ENCODE measurements at places on chromosomes 6 and 20. TPM values are rescaled to one million over a fixed set of nuclear protein-coding genes. Genes with fewer than 3 reads are reported as not detected.

Gene CALHM5
- total RNA-seq, result 0.10 TPM

Gene HS3ST5
- not detected for total RNA-seq

Gene TREM2
- not detected for total RNA-seq

Gene ID1
- 9.4 TPM for total RNA-seq

Gene SSTR4
- total RNA-seq, result not detected

Gene RAB44
- 0.27 TPM for total RNA-seq

- no peaks in the 10 kb centered on the region for H3K27me3 ChIP-seq
- no peaks in the 10 kb centered on the region for H3K4me1 ChIP-seq
- no peak overlapping the region for H3K4me3 ChIP-seq
- DNase-seq, result no peak
- H3K27ac ChIP-seq, result no peak overlapping the region
- H3K36me3 ChIP-seq, result no peaks in the 10 kb centered on the region
Measured at GRCh38 chr6:162481320-162481719, 246.2 kb downstream of the PRKN start.

DNA sequence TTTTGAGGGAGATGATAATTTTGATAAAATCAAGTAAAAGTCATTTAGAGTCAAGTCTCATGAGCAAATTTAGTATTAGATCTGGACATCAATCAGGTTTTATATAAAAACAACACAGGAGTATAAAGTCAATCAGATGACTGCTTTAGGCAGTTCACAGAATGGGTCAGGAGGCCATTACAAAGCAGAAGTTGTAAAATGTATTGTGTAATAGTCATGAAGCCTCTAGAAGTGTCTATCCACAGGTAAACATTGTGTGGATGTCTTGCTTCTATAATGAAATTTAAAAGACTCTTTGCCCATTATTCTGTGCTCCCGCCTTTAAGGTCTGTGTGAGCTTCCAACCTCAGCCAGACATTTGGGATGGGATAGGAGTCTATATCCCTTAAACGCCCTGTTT lies 28.8 kb downstream of the MAP7 start:
- H3K27me3 ChIP-seq, result peaks cover 7% of the 10 kb centered on the region
- H3K4me3 ChIP-seq, result no peak overlapping the region
- H3K4me1 ChIP-seq, result no peaks in the 10 kb centered on the region
- H3K27ac ChIP-seq, result no peak overlapping the region

DNA sequence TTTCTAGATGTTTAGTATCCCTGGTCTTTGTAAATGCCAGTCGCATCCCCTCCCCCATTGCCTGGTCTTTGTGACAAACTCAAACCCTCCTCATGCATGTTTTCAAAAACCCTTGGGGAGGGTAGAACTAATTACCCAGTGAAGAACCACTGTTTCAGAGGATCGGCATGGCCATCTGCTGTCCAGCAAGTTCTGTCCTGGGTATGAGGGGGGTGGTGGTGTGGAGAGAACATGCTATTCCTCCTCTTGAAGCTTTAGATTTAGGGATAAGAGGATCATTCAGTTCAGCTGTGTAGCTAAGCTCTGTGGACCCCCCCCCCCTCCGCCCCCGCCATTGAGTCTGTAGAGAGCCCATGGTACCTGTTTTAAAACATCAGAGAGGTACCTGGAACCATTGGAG lies 5.6 kb downstream of the BRPF3 start:
- H3K4me1 ChIP-seq, result peaks cover 59% of the 10 kb centered on the region
- no peaks in the 10 kb centered on the region for H3K27me3 ChIP-seq
- no peak for DNase-seq
- H3K4me3 ChIP-seq, result peak overlapping the region; percentile 60

- no peaks in the 10 kb centered on the region for H3K4me1 ChIP-seq
- no peaks in the 10 kb centered on the region for H3K27me3 ChIP-seq
- H3K4me3 ChIP-seq, result no peak overlapping the region
- DNase-seq, result no peak
- no peak overlapping the region for H3K27ac ChIP-seq
- H3K36me3 ChIP-seq, result no peaks in the 10 kb centered on the region
Measured at GRCh38 chr6:9250852-9251251, 815.5 kb upstream of the SLC35B3 start.

DNA sequence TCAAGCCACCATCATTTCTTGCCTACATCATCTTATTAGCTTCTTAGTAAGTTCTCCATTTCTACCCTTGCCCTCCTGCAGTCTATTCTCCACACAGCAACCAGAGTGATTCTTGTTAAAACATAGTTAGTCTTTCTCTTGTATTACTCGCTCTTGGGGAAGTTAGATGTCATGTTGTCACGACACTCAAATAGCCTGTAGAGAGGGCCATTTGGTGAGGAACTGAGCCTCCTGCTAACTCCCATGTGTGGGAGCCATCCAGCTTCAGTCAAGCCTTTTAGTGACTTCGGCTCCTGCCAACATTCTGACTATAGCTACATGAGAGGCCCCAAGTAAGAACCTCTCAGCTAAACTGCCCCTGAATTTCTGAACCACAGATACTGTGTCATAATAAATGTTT lies 395.4 kb downstream of the CDC5L start:
- no peak for DNase-seq
- peaks cover 6% of the 10 kb centered on the region for H3K4me1 ChIP-seq
- no peak overlapping the region for H3K4me3 ChIP-seq
- H3K27ac ChIP-seq, result no peak overlapping the region
- no peaks in the 10 kb centered on the region for H3K36me3 ChIP-seq

DNA sequence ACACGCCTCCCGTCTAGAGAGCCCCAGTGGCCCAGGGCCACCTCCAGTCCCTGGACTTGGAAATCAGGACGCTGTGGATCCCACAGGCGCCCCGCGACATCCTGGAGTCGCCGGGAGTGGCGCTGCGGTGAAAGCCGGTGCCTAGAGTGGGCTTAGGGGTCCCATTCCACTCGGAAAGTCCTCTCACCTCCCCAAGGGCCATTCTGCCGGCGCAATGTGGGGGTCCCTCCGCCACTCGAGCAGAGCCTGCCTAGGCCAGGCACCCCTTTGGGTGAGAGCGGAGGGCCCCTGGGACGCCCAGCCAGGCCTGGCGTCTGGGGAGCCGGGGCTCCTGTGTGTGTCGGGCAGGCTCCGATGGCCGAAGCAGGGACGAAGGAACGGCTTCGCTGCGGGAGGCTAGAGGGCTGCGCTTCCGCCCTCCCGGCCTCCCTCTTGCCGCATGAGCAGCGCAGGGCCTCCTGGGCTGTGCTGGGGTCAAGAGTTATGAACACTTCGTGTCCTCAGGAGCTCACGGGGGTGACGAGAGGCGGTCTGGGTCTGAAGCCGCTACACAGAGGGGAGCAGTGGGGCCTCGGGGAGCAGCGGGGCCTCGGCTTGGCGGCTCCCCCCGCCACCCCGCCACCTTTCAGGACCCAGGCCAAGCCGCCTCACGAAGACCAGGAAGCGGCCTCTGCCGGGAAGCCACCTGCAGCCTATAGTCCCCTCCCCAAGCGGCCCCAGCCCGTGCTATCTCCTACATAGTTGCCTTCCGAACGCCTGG lies 13.6 kb downstream of the POU3F2 start:
- H3K4me3 ChIP-seq, result no peak overlapping the region
- H3K36me3 ChIP-seq, result no peaks in the 10 kb centered on the region
- H3K27me3 ChIP-seq, result peaks cover 44% of the 10 kb centered on the region
- no peak for DNase-seq
- H3K4me1 ChIP-seq, result peaks cover 26% of the 10 kb centered on the region

GRCh38 chr6:107668743-107669474 lies 155.2 kb downstream of the SCML4 start:
- H3K36me3 ChIP-seq, result no peaks in the 10 kb centered on the region
- no peak overlapping the region for H3K27ac ChIP-seq
- DNase-seq, result peak; percentile 42
- H3K4me3 ChIP-seq, result no peak overlapping the region
- H3K4me1 ChIP-seq, result peaks cover 3% of the 10 kb centered on the region

GRCh38 chr20:59495894-59496510 lies 108.3 kb upstream of the PHACTR3 start:
- no peak overlapping the region for H3K27ac ChIP-seq
- DNase-seq, result peak; percentile 62
- no peaks in the 10 kb centered on the region for H3K4me1 ChIP-seq
- no peaks in the 10 kb centered on the region for H3K36me3 ChIP-seq
- H3K4me3 ChIP-seq, result no peak overlapping the region

GRCh38 chr6:138991206-138991605 lies 3.2 kb upstream of the REPS1 start:
- H3K27me3 ChIP-seq, result peaks cover 3% of the 10 kb centered on the region
- no peak overlapping the region for H3K4me3 ChIP-seq
- H3K4me1 ChIP-seq, result peaks cover 20% of the 10 kb centered on the region

DNA sequence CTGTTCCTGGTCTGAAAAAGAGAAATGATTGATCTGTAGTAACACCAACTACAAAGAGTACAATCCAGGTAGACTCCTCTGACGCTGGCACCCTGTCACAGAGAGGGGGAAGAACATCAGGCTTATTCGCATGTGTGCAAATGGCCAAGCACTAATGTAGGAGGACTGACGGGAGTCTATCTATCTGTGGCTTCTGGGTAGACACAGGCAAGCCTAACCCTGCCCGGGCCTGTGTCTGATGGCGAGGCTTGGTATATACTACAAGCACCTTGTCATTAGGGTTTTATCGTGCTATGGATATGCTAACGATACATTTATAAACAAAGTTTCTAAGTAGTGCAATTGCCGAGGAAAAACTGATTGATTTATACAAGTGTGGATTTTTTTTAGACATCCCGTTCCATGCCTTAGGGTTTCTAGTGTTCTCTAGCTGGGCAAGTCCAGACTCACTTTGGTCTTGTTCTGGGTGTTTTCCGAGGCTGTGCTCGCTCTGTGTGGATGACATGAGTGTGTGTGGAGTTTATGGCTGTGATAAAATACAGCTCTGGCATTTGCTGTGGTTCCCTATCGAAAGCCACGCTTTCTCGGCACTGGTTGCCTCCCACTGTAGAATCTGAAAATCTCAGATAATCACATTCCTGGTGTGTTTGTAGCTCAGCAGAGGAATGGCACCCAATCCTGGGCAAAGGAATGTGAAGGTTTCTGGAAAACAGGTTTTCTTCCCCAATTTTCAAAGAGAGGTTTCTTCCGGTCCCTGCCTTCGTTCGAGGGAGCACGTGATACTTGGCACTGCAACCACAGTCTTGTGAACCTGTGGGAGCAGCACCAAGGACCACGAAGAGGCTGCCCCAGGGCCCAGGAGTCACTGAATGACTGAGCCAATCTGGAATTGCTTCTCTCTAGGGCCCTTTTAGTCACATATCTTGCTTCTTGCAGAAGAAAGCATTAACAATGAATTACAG lies 67.5 kb upstream of the EDN1 start:
- no peaks in the 10 kb centered on the region for H3K27me3 ChIP-seq
- no peak overlapping the region for H3K4me3 ChIP-seq
- no peaks in the 10 kb centered on the region for H3K4me1 ChIP-seq
- no peaks in the 10 kb centered on the region for H3K36me3 ChIP-seq
- no peak overlapping the region for H3K27ac ChIP-seq

- peak overlapping the region; percentile 9 for H3K27ac ChIP-seq
- no peak overlapping the region for H3K4me3 ChIP-seq
- H3K27me3 ChIP-seq, result no peaks in the 10 kb centered on the region
Measured at GRCh38 chr6:85464260-85464644, 14.4 kb downstream of the NT5E start.

- no peak overlapping the region for H3K27ac ChIP-seq
- no peaks in the 10 kb centered on the region for H3K4me1 ChIP-seq
- no peak overlapping the region for H3K4me3 ChIP-seq
- no peaks in the 10 kb centered on the region for H3K36me3 ChIP-seq
- DNase-seq, result no peak
Measured at GRCh38 chr6:133741375-133741861, 147.5 kb upstream of the TCF21 start.

Measured in CD4-positive, CD25-positive, alpha-beta regulatory T cell (primary cell).